ENCODE measurements at places on chromosomes 2 and 18.

- no peak for DNase-seq
Observed at GRCh38 chr2:85811180-85812093, 57.6 kb downstream of the ATOH8 start.

- DNase-seq: no peak
Observed at GRCh38 chr2:187168720-187169713, 279.0 kb downstream of the CALCRL start.

GRCh38 chr18:6683112-6683876, 46.2 kb upstream of the ARHGAP28 start:
- no peak for DNase-seq

- DNase-seq: no peak
Observed at GRCh38 chr2:16137080-16137755, 196.9 kb downstream of the MYCN start.

DNA sequence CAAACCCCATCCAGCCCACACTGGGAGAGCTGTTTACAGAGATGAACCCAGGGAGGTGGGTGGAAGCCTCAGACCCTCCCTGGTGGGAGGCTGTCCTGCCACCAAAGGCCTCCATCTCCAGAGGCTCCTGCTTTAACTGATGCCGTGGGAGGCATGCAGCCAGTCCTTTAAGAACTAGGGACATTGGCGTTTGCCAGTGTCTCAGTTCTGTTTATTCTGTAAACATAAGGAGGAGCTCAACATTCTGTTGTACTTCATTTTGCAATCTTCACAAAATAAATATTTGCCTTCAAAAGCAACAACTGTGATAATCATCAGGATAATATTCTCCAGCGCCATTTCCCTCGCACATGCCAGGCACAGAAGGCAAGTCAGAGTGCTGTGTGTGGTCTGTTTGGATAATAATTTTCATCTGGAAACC, 6.8 kb downstream of the EDAR start:
- DNase-seq: no peak

- no peak for DNase-seq
Observed at GRCh38 chr2:46847726-46848412, 67.7 kb downstream of the MCFD2 start.

- no peak for DNase-seq
Observed at GRCh38 chr2:237143676-237144440, 58.2 kb downstream of the COPS8 start.

- DNase-seq: no peak
Observed at GRCh38 chr2:238948765-238949641, 101.1 kb downstream of the TWIST2 start.

DNA sequence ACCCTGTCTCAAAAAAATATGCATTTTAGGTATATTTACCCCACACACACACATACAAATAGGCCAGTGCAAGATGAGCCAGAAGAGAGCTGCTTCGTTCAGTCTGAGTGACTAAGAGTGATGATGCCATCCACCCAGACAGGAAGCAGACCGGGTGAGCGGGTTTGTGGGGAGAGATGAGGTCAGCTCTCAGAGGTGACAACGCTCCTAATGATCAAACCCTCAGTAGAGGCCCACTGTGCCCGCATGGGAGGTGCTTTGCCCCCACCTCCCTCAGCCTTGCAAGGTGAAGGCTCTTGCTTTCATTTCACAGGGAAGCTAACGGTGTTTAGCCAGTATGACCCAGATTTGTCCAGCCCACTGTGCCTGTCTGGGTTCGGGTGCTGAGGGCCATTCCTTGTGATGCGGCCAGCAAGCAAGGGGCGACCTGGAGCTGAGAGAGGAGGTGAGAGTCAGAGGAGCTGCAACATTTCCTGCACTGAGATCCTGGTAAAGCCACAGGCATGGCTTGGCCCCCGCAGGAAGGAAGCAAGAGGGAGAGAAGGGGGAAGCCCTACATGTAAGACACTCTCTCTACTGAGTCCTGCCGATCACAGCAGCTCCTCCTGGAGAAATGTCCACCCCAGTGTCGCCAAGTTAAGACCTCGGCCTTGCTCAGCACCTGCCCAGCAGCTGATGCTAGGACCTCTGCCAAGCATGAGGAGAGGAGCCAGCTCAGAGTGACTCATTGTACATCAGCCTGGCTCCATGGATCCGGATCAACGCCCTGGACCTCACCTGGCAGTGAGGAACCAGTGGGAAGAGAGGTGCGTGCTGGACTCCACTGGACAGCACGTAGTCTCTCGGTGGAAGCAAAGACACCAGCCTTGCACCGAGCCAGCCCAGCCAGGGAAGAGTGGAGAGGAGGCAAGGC, 37.0 kb downstream of the NIFK start:
- peak; percentile 65 for DNase-seq

DNA sequence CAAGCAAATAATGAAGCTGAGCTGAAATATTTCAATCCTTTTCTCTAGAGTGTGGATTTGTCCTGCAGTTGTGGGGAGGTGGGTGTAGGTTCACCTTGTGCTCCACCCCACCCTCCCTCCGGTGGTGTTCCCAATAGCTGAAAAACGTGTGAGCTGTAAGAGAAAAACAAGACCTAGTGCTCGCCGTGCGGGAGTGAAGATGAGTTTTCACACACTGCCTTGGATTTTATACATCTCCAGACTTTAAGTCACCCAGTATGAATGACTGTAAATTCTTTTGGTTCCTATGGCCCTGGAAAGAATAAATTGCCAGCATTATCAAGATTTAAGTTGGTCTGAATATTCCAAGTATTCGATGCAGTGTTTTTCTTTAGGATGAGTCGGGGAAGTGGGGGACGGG, 1.9 kb upstream of the SOX11 start:
- no peak for DNase-seq

GRCh38 chr2:208097313-208097712, 27.0 kb downstream of the CRYGD start:
- no peak for DNase-seq

DNA sequence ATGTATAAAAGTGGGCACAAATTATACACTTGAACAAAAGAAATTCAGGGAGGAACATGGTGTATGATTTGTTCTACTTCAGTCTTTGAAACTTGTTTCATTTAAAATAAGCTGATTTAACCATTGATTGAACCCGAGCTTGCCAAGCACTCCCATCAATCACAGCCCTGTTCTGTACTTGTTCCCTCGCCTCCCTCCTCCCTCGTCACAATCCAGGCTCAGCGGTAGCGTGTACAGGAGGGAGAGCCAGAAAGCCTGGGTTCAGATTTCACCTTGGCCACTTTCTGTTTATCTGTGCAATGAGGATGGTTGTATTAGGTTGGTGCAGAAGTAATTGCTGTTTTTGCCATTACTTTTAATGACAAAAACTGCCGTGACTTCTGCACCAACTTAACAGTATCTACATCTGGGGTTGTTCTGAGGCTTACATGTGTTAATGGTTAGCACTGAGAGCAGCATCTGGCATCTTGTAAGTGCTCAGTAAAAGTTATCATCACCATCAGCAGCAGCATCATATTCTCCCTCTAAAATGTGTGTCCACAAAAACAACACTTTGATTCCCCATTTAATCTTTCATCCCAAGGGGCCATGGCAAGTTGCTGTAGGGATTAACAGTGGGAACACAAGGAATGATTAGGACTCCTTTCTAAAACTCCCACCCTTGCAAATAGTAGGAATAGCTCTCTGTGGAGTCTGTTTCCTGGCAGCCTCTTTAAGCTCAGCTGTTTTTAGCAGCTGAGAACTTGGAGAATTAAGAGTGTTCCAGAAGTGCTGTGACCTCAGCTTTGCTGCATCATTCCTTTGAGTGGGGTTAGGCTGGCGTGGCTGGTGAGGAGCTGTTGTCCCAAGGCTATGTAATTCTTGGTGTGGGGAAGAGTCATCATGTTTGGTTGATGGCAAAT, 4.7 kb downstream of the DPYSL5 start:
- DNase-seq: no peak

DNA sequence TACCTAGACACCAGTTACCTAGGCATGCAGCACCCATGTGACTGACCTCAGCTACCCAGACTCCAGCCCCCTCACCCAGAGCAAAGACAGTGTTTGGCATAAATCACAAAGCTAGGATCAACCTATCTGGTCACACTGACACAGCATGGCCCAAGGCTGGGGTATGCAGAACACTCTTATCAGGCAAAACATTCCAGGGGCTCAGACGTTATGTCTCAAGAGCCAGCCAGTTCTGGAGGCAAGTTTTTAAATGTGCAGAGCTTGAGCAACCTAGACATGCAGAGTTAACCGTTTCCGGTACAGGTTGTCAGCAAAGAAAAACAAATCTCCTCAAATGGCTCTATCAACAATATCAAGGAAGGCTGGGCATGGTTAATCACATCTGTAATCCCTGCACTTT, 92.8 kb downstream of the AP1S3 start:
- no peak for DNase-seq

- DNase-seq: no peak
Observed at GRCh38 chr2:135676031-135676430, 65.6 kb upstream of the UBXN4 start.

DNA sequence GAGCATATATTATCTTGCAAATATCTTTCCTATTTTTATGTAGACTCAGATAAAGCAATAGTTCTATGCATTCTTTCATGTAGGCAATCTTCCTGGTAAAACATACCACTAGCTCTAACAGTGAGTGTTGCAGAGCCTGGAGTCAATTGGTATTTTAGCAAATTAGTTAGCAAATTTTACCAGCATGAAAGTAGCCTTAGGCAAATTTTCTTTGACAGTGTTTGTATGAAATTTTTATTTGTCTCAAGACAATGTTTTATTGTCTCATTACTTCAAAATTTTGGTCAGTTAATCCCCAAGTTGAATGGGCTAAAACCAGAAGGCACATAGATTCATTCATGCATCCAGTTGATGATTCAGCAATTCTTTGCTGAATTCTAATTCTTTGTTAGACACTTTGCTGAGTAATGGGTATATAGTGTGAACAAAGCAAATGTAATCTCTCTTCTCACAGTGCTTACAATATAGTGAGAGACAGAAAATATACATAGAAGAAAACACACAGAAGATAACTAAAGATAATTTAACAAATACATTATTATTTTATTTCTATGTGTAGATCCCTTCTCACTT, 27.1 kb downstream of the SLC38A11 start:
- DNase-seq: no peak

Data from stimulated activated CD4-positive, alpha-beta T cell treated with anti-CD3 and anti-CD28 coated beads, Interleukin-15, amount 100 ng/mL, for 1 hour (primary cell).